ENCODE measurements at places on chromosomes 3 and 15.

- DNase-seq = no peak
Measured at GRCh38 chr3:155978324-155978723, 107.9 kb downstream of the GMPS start.

GRCh38 chr15:70127770-70128413 lies 30.2 kb upstream of the TLE3 start:
- DNase-seq = no peak

DNA sequence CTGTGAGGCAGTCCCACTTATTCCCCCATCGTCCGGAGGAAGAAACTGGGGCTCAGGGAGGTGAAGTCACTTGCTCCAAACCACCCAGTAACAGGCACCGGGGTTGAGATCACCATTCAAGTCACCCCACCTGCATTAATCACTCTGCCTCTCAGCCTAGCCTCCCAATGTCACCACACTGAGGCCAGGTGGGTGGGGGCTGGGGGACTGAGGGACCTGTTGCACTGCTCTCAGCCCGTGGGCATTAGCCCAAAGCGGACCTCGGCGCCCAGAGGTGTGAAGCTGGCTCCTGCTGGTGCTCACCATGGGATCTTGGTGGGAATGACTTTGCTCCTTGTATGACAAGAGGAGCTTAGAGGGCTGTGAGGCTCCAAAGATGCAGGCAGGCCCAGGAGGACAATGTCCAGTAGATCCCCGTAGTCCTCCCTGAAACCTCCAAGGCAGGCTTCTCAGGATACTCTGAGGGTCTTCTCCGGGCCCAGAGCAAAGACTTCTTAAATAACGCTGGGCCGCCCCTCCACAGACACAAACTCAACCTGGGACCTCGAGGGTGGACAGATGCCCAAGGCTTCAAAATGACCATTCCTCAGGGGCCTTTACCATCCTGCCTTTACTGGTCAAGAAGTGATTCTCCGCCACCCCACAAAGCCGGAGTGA lies 1.7 kb downstream of the NT5DC2 start:
- no peak for DNase-seq

DNA sequence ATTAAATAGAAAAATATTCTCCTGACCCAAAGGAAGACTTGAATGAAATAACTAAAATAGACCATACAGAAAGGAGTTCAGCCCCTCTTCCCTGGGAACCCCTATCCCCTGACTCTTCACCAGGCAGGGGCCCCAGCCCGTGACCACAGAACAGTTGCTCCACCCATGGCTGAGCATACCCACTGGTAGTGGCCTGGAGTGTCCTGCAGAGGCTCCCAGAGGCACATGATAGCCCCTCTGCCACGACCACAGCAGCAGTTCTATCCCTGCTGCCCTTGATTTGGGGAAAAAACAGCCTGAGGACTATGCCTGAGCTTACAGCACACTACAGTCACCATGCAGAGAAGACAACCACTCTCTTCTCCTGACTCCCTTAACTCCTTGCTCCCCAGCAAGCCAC lies 31.8 kb downstream of the TTC14 start:
- no peak for DNase-seq

GRCh38 chr15:65837301-65838294 lies 31.7 kb upstream of the RAB11A start:
- no peak for DNase-seq
